ENCODE measurements at places on chromosomes 5 and 9.
A peak's percentile ranks its signal among the peaks of the same experiment; 100 is the strongest.

DNA sequence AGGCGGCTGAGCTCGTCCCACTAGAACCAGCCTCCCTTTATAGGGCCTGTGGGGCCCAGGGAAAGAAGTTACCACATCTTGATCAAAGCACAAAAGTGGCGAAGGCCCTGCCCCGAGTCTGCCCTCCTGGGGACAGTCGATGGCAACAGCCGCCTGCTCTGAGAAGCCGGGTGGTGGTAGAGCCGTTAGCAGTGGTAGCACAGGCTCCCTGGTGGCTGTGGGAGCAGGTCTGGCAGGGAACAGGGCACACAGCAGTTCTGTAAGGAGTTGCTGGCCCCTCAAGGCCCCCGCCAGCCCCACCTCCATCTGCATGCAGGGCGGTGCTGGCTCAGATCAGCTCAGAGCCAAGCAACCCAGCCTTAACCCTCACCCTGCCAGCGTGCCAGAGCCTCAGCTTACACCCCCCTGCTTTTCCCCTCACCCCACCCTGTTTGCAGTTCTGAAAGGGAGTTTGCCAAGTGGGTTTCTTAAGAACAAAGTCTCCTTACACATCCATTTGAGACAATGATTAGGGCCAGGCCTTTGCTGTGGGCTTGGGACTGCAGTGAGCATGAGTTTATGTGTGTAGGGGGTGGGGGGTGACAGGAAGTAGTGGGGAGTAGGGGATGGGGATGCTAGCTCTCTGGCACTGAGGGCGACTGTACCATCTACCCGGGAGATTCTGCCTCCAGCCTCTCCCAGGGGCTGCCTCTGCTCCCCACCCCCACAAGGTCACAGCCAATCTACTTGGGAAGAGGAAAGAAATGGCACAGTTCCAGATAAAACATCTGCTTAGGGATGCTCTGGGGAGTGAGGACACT lies 11.8 kb downstream of the ACSL6 start:
- DNase-seq = peak; percentile 48

DNA sequence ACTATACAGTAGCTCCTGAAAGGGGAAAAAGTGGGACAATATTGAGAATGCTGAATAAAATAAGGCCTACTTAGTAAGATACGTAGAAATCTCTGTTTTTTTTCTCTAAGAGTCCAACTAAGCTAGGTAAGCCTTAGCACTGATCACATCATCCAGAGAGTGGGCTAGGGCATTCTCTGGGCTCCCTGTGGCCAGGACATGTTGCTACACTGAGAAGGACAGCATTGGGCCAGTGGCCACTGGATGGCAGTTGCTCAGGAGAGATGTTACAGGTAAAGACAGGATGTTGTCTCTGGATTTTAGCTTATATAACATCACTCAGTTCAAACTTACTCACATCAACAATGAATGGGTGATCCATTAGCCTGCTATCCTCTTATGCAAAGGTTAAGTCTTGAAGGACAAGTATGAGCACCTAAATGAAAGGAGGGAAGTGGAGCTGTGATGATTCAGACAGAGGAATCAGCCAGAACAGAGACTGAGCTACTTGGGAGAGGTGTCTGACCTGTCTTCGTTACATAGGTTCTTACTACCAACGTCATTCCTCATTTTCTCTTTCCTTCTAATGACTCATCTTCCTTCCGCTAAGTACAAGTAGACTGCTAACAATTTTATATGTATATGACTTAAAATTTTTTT lies 226.6 kb upstream of the ADCY2 start:
- peak; percentile 21 for DNase-seq

DNA sequence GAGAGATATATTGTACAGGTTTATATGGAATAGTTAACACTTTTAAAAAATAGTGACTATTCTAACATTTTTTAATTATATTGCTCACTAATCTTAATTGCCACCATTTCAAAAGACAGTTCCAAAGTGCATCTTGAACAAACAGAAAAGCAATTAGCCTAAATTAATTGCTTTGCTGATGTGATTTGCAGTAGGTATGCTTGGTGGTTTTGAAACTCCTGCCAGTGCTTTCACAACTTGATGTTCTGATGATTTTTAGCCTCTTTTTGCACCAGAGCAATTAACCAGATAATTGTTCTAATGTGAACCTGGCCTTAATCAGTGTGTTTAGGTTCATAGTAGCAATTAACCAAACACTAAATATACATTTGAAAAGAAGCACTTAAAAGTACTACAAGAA lies 207.6 kb downstream of the FBXL17 start:
- no peak for DNase-seq

DNA sequence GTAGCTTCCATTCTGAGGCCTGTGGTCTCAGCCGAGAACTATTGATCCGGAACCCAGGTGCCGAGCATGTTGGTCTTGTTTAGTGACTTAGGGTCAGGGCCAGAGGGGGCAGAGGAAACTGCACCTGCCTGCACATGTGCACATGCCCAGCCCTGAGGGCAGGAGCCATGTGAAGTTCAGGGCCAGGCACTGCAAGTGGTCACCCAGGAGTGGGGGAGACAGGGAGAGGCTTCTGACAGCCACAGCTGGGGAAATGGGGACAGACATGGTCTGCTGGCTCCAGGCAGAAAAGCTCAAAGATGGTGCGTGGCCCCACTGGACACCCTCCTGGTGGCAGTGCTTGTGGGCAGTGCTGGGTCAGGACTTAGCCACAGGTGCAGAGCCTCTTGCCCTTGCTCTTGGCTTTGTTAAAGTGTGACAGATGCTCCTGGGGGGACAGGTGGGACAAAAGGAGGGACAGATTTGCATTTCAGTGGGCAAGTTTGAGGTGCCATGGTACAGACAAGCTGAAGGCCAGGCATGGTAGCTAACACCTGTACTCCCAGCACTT lies 134.4 kb downstream of the CACNA1B start:
- peak; percentile 13 for DNase-seq

DNA sequence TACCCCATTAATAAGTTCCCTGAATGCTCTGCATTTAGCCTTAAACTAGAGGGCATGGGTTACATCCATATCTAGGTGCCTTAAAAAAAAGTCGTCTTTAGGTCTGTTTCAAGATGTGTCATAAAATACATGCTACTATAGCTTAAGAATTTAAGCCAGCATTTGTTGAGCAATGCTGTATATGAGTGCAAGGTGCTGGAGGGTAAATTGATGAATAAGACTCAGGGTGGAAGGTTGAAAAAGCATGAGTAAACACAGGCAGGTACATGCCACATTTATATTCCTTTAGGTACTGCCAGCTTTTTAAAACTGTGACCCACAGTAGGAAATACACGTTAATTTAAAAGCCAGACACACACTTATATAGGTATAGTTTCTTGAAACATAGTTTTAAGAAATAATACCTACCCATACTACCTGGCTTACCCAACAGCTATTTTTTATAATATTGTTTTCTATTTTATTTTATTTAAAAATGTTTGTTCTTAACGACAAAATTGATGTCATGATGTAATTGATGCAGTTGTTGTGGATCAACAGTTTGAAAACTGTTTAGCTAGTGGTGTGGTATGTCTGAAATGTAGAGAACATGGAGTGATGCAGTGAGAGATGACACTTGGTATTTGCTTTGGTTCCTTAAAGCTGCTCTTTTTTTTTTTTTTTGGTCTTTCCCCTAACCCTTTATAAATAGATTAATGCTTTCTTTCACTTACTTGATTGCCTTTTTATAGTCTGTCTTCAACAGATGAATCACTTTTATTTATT lies 3.9 kb downstream of the HMGCR start:
- DNase-seq = no peak

All from H7 (cell line).